ENCODE measurements at places on chromosomes 6 and 20.
A peak's percentile ranks its signal among the peaks of the same experiment; 100 is the strongest.

DNA sequence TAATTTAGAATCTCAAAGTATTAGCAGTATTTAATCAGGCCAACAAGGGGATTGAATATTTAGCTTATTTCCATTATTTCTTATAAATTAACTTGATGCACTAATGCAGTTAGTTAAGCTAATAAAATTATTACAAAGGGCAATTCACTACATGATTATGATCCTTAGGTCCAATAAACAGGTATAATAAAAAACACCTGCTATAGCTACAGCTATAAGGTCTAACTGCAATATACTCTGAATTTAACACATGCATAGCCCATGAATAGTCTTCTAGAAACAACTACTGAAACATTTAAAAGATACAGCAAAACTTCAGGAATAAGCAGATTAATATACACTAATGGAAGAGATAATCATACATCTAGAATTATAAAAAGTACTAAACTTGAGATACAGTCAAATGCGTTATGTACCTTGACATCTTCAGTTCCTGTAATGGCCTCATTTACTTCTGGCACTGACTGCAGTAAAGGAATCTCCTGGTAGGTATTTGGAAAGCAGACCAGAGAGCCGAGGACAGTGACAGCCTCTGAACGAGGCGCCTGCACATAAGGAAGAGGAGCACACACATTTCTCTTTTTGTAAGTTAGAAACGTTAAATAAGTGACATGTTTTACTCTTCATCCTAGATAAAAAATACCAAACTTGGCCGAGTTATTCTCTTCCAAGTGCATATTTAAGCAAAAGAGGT is 168.5 kb downstream of the INSM1 start:
- no peak for DNase-seq

DNA sequence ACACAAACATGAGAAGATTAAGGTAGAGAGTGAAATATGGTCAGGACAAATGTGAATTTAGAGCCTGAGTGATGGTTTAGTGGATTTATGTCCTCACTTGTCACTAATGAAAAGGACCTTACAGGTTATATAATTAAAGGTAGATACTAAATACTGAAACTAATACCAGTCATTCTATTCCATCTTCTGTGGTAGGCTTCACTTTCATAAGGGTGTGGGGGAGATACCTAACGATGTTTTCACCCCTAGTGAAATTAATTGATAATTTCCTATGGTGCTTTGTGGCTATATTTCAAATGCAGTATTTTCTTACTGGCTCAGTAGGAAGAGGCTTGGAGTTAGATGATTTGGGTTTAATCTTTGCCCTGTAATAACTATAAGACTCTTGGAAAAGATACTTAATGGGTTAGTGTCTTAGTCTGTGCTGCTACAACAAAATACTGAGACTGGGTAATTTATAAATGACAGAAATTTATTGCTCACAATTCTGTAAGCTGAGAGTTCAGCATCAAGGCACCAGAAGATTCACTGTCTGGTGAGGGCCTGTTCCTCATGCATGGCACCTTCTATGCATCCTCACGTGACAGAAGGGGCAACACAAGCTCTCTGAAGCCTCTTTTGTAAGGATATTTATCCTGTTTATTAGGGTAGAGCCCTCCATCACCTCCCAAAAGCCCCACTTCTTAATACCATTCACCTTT is 21.3 kb downstream of the RNF217 start:
- DNase-seq: no peak

DNA sequence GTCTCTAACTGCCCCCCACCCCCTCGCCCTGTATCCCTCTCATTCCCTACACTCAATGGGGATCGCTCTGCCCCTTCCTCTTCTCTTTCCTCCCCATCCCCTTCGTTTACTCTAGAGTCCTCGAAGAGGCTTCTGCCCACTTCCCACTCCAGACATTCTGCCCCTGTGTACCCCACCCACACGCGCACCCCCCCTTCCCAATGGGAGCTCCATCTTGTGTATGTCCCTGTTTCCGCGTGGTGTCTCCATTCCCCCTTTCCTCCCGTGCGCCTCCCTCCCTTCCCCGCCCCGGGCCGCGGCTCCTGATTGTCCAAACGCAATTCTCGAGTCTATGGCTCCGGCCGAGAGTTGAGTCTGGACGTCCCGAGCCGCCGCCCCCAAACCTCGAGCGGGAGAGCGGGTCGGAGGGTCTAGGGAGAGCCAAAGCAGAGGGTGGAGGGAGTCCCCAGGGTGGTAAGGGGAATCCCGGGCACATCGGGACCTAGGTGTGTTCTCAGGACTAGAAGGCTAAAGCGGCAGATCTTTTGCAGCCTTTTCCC is 679 bp upstream of the RING1 start:
- DNase-seq: peak; percentile 52

DNA sequence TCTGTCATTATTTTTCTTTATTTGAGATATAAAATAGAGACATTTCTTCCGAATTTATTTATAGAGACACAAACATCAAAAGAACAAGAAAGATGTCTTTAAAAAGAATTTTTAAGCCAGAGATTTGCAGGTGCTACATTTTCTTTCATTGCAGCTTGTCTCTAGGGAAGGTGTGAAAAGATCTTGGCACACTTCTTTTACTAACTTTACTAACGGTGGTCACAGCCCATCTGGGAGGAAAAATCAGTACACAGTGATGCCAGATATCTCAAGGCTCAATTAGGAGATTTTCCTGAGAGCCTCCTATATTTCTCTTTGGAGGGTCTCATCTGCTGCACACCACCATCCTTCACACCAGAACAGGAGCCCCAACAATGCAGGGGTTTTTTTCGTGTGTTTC is 29.5 kb downstream of the ABRACL start:
- no peak for DNase-seq

GRCh38 chr6:23524548-23524947 is 601.5 kb upstream of the NRSN1 start:
- no peak for DNase-seq

- DNase-seq: no peak
These were observed 33.0 kb downstream of the SPATA2 start for GRCh38 chr20:49882171-49882970.

DNA sequence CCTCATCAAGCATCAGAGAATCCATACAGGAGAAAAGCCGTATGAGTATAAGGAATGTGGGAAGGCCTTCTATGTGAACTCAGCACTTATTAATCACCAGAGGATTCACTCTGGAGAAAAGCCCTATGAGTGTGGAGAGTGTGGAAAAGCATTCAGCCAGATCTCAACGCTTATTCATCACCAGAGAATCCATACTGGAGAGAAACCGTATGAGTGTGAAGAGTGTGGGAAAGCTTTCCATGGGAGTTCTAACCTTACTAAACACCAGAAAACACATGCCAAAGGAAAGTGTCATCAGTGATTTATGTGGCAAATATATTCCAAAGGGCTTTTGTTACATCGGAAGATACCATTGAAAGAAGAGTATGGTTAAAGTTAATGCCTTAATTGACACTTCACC is 25.4 kb downstream of the ZKSCAN8 start:
- peak; percentile 49 for DNase-seq

DNA sequence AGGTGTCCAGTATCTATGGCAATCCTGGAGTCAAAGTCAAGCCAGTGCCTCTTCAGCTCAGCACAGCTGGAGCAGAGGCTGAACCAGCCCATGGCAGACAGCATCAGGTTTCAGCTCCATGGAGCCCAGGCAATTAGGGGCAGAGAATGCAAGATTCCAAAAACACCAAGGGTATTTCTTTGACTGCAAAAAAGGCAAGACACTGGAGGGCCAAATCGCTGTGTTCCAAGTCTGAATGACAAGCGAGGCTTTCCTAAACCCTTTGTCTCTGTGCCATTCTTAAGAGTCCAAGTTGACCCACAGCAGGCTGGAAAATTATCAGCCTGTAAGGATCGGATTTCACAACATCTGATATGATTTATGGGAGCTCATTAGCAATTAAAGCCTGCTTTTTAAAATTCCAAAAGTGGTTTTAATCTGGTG is 49.7 kb upstream of the TGM3 start:
- DNase-seq: no peak

DNA sequence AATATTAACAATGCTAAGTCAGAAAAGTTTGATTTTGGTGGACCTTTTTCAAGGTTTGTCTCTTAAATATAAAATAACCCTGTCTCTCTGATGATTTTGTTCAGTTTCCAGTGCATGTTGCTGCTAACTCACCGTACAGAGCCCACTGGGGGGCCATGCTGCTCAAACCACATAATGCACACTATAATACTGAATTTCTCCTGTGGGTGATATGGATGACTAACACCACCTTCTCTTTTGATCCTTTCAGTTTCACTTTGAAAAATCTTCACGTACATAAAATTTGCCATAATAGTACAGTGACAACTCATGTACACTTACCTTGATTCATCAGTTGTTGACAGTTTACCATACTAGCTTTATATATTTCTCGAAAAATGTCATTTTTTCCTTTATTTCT is 506.6 kb upstream of the MAN1A1 start:
- DNase-seq: no peak

DNA sequence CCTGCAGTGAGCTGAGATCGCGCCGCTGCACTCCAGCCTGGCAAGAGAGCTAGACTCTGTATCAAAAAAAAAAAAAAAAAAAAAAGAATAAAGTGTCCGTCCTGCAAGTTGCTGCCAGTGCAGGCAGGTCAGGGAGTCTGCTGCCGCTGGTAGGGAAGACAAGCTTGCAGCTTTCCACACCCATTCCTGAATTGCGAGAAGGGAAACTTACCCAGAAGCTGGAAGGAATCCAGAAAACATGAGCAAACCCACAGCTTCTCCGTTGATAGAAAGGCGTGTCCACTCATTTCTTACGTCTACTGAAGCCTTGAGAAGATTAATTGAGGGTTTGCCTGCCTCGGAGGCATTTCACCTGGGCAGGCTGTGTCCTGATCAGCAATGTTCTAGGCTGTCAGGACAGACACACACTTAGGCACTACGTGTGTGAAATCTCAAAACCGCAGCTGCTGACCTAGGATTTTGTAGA is 61.6 kb upstream of the DSP start:
- DNase-seq: peak; percentile 77

GRCh38 chr6:139676718-139677117 is 302.3 kb upstream of the CITED2 start:
- DNase-seq: no peak

Data from fibroblast of pulmonary artery (primary cell).